Frontal cortex (tissue), 4 donors: ENCODE measurements at places on chromosomes 6 and 20. TPM values are rescaled to one million over a fixed set of nuclear protein-coding genes. Genes with fewer than 3 reads are reported as not detected.

Gene APCDD1L
- total RNA-seq: not detected

Gene CST5
- not detected for total RNA-seq

Gene PCK1
- total RNA-seq: under 0.01 TPM

Gene HINT3
- 90.5 TPM for total RNA-seq

Gene TPBG
- 4.5 TPM for total RNA-seq

Gene MTFR2
- total RNA-seq: 0.41 TPM

Gene GUCA1A
- total RNA-seq: 1.2 TPM

Gene APOM
- total RNA-seq: 0.41 TPM

Gene RBBP8NL
- total RNA-seq: not detected

Gene TPD52L2
- total RNA-seq: 22.4 TPM

Gene GPLD1
- 10.6 TPM for total RNA-seq

Gene BMP2
- total RNA-seq: 5.7 TPM

Gene FAM217A
- total RNA-seq: not detected

Gene ESR1
- under 0.01 TPM for total RNA-seq

Gene MAPK14
- total RNA-seq: 34.2 TPM
